ENCODE measurements at places on chromosomes 4 and X.

GRCh38 chrX:136380010-136380769 lies 79.4 kb downstream of the ADGRG4 start:
- DNase-seq = no peak

- no peak for DNase-seq
These were observed 4.8 kb upstream of the FBXL5 start for GRCh38 chr4:15659768-15660570.

GRCh38 chr4:22999419-22999818 lies 306.7 kb downstream of the GBA3 start:
- peak; percentile 56 for DNase-seq

DNA sequence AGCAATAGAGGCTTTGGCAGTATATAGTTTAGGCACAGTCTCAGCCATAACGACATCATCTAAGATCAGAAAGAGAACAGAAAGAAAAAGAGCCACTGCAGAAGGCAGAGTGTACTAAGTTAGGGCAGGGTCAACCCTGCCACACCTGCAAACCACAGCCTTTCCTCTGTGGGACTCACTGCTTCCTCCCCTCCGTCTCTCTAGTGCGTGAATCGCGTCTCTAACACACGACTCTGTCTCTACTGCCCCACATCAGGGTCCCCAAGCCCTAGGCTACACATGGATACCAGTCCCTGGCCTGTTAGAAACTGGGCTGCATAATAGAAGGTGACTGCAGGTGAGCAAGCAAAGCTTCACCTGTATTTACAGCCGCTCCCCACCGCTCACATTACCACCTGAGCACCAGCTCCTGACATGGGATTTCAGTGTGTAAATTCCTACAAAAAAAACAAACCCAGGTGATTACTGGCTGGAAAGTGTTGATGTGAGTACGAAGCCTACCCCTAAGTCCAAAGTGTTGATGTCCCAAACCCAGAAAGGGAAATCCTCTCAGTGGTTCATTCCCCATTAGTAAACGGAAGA lies 128.9 kb downstream of the PRKX start:
- DNase-seq = no peak

- peak; percentile 93 for DNase-seq
These were observed 206.2 kb downstream of the TENM3 start for GRCh38 chr4:182449186-182449929.

DNA sequence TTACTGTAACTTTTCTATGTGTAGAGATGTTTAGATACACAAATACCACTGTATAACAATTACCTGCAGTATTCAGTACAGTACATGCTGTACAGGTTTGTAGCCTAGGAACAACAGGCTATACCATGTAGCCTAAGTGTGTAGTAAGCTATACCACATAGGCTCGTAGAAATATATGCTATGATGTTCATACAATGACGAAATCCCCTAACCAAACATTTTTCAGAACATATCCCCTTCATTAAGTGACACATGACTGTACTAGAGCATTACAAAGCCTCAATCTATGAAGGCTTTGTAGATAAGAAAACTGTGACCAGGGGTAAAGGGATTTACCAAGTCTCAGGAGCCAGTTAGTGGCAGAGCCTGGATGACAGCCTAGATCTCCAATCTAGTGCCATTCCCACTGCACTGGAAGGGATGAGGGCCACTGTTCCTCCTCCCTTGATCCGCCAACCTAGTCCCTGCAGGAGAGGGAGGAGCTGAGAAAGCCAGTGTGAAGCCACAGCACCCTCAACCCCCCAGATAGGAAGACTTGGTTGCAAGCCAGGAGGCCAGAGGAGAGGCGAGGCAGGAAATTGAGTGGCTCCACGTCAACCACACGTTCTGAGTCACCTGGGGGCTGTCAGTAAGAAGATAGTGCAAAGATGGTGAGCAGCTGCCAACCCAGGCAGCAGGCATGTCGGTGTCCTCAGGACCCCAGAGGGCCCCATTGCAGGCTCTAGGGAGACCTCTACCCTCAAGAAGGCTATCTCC lies 227.7 kb downstream of the BCOR start:
- DNase-seq = no peak

GRCh38 chrX:88735835-88736234 lies 11.2 kb upstream of the CPXCR1 start:
- no peak for DNase-seq

- no peak for DNase-seq
These were observed 3.2 kb upstream of the ADH1B start for GRCh38 chr4:99324361-99324760.

DNA sequence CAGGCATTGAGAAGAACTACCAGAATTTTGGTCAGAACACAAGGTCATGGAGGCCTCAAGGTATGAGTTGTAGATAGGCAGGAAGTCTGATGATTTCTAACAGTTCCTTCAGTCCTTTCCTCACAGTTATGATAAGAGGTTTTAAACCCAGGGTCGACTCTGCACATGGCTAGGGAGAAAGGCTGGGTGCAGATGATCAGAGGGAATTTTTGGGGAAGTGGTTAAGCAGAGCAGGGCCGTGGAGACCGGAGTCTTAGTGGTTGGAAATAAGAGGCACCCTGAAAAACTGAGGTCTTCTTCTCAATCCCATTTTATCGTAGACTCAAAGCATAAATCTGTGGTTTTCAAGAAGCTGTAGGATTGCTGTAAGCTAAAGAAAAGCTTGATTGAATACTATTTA lies 118.5 kb upstream of the ANK2 start:
- no peak for DNase-seq

- DNase-seq = no peak
These were observed 59.7 kb downstream of the NBDY start for GRCh38 chrX:56788717-56789122.

GRCh38 chr4:118968813-118969212 lies 80.2 kb downstream of the SYNPO2 start:
- no peak for DNase-seq

GRCh38 chr4:126916049-126916625 lies 716.6 kb upstream of the INTU start:
- DNase-seq = no peak

GRCh38 chr4:169815606-169816005 lies 57.9 kb upstream of the HPF1 start:
- DNase-seq = no peak

- no peak for DNase-seq
These were observed 29.9 kb downstream of the ZFP42 start for GRCh38 chr4:188025476-188025875.

DNA sequence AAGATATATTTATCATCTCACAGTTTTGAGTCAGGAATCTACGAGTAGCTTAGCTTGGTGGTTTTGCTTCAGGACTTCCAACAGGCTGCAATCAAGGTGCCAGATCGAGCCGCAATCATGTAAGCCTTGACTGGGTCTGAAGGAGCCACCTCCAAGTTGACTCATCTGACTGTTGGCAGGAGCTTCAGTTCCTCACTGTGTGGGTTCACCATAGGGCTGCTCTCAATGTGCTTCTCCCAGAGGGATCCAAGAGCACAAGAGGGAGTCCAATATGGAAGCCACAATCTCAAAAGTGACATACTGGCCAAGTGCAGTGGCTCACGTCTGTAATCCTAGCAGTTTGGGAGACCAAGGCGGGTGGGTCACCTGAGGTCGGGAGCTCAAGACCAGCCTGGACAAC lies 26.5 kb downstream of the DCHS2 start:
- no peak for DNase-seq

DNA sequence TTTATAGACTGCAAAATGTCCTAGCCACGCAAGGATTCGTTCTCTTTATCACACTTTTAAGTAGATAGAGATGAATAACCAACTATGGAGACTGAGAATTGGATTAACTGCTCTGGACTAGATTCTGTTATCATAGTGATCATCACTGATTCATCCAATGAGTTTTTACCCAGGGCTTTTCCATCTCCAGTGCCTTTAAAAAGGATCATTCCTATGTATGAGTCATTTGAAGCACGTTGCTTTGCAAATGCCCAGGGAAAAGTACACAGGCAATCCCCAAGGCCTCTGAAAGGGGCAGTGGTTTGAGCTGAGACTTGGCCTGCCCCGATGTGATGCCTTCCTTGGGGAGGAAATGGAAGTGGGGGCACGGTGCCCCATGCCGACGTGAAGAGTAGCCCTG lies 122.7 kb upstream of the PSAPL1 start:
- no peak for DNase-seq

GRCh38 chrX:149221230-149221629 lies 283.9 kb downstream of the IDS start:
- DNase-seq = no peak

DNA sequence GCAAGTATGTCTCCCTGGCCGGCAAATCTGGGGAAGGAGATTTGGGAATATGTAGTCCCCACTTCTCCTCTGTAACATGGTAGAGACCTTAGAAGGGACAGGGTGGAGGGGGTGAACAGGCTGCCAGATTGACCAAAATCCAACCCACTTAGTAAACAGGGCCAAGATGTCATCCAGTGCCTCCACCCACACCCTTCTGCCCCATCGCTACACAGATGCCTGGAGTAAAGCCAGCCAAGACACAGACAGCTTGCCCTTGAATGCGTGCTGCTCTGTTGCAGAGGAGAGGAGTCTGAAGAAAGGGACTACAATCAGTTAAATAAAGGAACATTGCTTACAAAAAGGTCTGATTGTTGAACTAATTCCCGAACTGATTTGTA lies 160.1 kb upstream of the LDB2 start:
- no peak for DNase-seq

DNA sequence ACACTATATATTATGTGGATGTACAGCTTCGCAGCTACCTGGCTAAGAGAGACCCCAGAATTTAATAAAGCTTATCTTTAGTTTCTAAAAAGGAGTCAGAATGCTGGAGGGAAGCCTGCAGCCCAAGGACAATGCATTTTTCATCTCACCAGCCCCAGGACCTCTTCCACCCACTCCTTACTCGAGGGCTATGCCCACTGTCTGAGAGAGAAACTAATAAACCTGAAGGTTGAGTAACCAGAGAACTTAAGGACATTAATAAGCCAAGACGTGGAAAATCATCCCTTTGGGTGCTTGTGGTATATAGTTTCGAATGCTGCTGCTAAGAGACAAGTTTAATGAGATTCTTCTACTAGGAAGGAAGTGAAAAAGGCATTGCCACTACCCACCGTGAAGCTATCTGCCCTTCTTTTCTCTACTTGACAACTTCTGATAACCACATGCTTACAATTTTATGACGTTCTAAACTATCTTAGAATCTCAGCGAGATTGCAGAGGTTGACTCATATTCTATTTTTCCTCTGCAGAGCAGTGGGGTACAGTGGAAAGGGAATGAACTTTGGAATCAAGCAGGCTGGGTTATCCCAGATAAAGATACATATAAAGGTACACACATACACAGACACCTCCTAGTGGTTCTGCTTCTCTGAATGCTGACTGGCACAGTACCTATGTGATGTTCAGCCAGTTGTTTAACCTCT lies 3.3 kb downstream of the RELL1 start:
- DNase-seq = no peak

DNA sequence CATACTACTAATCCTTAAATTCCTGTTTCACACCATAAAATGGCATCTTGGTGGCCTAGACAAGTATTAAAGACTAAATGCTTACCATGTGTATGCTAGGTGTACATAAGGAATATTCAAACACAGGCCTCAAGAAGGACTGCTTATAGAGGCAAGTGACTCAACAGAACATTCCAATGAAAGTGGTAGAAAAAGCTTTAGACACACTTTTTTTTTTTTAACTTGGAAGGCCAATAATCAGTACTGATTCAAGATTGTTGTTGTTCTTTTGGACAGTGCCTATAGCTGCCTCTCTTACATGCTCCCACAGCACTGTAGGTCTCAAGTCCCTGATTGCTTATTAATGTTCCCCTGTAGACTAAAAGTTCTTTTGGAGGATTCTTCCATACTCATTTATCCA lies 77.6 kb downstream of the FBXL5 start:
- no peak for DNase-seq

GRCh38 chr4:16007471-16008095 lies 44.6 kb upstream of the FGFBP2 start:
- no peak for DNase-seq

DNA sequence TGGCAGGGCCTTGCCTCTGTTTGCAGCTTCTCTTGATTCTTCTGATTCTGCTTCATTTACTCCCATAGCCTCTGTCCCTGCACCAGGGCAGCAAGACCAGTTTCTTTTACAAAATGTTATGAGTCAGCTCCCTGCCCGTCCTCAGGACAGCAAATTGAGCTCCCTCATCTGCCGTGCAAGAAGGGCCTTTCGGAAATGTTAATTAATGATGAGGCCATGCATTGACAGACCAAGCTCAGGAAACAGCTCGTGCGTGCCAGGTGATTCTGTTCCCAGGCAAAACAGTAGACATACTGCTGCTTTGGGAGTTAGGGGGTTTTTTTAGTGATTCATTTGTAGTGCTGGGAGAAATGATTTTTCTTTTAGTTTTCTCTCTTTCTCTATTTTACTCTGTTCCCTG lies 231.7 kb downstream of the FBXW7 start:
- peak; percentile 10 for DNase-seq
